ENCODE measurements at places on chromosomes 3 and 15. TPM values are rescaled to one million over a fixed set of nuclear protein-coding genes. Genes with fewer than 3 reads are reported as not detected.

Gene GOLGA6B
- total RNA-seq: not detected

Gene C2CD4B
- 30.3 TPM for total RNA-seq

Gene CCR9
- 1.2 TPM for total RNA-seq

Gene ISG20
- total RNA-seq: 65.9 TPM

Gene PIERCE2
- 1.1 TPM for total RNA-seq

DNA sequence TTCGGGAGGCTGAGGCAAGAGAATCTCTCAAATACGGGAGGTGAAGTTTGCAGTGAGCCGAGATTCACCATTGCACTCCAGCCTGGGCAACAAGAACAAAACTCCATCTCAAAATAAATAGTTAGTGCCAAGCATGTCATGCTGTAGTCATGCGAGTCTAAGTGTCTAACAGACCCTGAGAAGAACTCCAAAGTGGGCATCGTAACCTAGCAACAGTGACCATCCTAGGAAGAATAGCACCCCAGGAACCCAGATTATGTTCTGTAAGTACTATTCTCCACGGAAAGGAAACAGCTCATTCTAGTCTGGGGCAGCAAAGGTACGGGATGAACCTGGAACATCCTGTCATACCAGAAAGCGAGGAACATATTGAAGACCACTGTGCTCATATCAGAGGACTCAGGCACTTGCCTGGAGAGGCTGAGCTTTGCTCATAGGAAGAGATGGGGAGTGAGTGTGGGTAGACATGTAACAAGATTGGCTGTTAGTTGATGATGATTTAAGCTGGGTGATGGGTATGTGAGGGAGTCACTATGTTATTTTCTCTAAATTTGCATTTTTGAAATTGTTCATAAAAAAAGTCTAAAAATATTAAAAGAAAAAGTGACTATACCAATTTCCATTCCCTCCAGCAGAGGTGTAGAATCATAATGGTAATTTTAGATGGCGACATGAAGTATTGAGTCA is 31.7 kb downstream of the BCL2L10 start:
- H3K27me3 ChIP-seq: no peaks in the 10 kb centered on the region
- DNase-seq: no peak
- no peaks in the 10 kb centered on the region for H3K36me3 ChIP-seq
- H3K27ac ChIP-seq: no peak overlapping the region
- no peak overlapping the region for H3K4me3 ChIP-seq

DNA sequence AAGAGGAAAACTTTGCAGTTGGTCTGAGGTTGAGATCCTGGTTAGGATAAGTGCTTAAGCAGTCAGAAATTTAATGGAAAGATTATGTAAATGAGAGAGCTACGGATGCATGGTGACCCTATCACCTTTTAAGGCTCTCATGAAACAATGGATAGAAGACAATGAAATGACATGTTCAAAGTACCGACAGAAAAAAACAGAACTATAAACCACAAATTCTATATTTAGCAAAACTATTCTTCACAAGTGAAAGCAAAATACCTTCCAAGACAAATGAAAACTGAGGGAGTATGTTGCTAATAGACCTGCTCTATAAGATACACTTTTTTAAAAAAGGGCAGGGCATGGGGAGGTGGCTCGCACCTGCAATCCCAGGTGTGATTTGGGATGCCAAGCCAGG is 32.2 kb downstream of the DNAAF4 start:
- no peaks in the 10 kb centered on the region for H3K4me1 ChIP-seq
- no peak for DNase-seq
- H3K27ac ChIP-seq: no peak overlapping the region
- H3K27me3 ChIP-seq: no peaks in the 10 kb centered on the region
- H3K4me3 ChIP-seq: no peak overlapping the region

DNA sequence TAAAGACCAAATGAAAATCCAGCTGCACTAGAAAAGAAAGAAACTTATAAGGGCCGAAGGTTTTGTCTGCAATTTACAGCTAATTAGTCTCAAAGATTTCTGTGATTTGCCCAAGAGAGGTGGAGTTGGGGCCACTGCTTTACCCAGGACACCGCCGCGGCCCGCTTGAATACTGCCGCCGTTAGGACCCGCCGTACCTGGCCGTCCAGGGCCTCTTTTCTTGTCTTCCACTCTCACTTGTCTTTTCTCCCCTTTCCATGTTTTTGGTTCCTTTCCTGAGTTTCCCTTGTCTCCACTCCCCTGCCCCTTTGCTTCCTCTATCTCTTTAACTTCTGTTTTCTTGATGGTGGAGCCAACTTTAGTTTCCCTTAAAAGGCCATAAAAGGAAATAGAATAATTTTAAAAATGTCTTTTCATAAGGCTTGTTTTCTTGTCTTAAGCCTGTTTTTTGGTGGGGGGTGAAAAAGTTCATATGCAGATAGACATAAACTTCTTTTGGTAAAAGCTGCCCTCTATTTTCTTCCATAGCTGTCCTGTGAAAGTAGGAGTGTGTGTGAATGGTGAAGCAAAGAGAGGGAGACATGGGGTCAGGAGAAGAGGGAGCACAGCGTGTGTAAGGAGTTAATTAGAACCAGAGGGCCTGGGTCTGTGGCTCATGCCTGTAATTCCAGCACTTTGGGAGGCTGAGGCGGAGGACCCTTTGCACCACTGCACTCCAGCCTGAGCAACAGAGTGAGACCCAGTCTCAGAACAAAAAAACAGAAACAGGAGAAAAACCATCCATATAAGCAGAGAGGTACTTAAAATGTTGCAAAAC is 16.0 kb upstream of the CCNL1 start:
- H3K27ac ChIP-seq: peak overlapping the region; percentile 93
- H3K4me1 ChIP-seq: peaks cover 26% of the 10 kb centered on the region
- DNase-seq: no peak
- peak overlapping the region; percentile 47 for H3K4me3 ChIP-seq

DNA sequence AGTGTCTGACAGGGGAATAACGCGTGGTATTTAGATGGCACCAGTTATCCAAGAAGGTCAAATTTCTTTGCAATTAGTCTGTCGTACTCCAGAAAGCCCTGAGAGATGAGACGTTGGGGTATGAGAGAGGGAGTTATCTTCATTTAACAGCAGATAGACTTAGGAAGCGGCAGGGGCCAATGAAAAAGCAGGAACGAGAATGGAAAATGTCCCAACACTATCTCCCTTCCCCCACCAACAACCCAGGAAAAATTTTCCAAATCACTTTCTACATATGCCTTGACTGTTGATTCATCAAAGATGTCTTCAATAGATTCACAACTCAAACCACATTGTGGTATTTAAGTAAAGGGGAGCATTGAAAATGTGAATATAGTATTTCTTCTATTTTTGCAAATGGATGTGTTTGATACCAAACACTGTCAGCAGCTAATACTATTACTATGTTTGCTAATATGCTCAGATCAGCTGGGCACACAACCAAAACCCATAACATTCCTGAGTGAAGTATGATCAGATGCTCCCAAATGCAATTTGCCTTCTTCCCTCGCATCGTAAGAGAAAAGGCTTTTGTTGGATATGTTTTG is 13.3 kb upstream of the GREM1 start:
- H3K27ac ChIP-seq: no peak overlapping the region
- H3K36me3 ChIP-seq: no peaks in the 10 kb centered on the region
- H3K4me3 ChIP-seq: no peak overlapping the region
- DNase-seq: peak; percentile 46
- H3K27me3 ChIP-seq: no peaks in the 10 kb centered on the region
- H3K4me1 ChIP-seq: no peaks in the 10 kb centered on the region

DNA sequence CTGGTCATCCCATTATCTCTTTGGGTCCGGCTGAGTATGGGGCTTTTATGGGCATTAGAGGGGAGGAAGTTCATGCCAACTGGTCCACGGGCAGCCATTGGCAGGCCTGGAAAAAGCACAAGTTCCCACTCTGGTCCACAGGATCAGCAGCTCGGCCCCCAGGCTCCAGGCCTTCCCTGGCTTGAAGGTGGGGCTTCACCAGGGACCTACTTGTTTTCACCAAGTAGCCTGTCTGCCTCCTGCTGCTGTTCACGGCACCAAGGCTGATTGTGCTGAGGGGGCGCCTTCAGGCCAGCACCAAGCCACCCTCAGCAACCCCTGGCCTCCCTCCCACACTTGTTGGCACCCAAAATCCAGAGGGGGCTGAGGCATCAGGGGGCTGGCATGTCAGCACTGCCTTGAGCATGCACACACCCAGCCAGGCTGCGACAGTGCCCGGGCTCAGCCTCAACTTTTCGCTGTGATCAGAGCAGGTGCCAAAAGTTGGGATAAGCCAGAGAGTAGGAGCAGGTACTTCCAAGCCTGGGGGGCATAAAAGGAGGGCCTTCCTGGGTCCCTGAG is 9.1 kb upstream of the TOP2B start:
- no peaks in the 10 kb centered on the region for H3K27me3 ChIP-seq
- no peak overlapping the region for H3K27ac ChIP-seq

DNA sequence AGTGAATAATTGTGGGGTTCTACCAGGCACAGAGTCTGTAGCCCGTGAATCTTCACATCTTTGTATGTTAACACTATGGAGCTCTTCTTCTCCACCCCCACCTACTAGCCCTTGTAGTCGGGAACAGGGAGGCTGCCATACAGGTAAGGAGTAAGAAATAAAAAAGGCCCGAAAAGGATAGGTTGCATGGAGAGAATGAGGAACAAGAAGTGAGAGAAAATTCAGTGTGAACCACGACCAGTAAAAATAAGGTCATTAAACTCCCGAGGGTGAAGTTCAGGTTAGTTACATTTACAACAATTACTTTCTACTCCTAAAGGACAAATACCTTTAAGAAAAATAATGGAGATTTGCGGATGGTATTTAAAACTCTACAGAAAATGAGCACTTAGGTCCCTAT is 53.3 kb downstream of the OSBPL10 start:
- H3K36me3 ChIP-seq: no peaks in the 10 kb centered on the region
- no peak for DNase-seq
- H3K4me3 ChIP-seq: no peak overlapping the region
- no peaks in the 10 kb centered on the region for H3K4me1 ChIP-seq
- no peaks in the 10 kb centered on the region for H3K27me3 ChIP-seq

- no peaks in the 10 kb centered on the region for H3K27me3 ChIP-seq
- H3K4me3 ChIP-seq: no peak overlapping the region
- no peaks in the 10 kb centered on the region for H3K4me1 ChIP-seq
- H3K27ac ChIP-seq: peak overlapping the region; percentile 7
- no peaks in the 10 kb centered on the region for H3K36me3 ChIP-seq
These were observed 34.1 kb downstream of the SPATA12 start for GRCh38 chr3:57094575-57094974.

DNA sequence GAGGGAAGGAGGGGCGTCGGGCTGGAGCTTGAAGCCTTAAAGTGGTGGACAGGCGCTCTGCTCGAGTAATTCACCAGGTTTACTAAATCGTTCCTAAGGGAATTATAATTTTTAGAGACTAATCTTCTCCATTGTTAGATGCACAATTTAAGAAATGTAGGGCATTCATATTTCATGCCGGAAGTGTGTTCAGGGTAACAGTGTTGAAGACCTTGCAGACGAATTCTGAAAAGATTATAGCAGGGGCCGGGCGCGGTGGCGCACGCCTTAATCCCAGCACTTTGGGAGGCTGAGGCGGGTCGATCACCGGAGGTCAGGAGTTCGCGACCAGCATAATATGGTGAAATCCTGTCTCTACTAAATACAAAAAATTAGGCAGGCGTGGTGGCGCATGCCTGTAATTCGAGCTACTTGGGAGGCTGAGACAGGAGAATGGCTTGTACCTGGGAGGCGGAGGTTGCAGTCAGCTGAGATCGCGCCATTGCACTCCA is 365 bp upstream of the GTF2A2 start:
- peaks cover 33% of the 10 kb centered on the region for H3K4me1 ChIP-seq
- H3K4me3 ChIP-seq: peak overlapping the region; percentile 92
- H3K27me3 ChIP-seq: no peaks in the 10 kb centered on the region
- DNase-seq: no peak

All from stomach (tissue), 19 donors.